ENCODE measurements at places on chromosomes 5 and 9. TPM values are rescaled to one million over a fixed set of nuclear protein-coding genes. Genes with fewer than 3 reads are reported as not detected.

Gene ADAMTSL2
- 18.0 TPM for total RNA-seq

Gene IL6ST
- total RNA-seq: 154 TPM

Gene ZDHHC11B
- total RNA-seq: 6.1 TPM

DNA sequence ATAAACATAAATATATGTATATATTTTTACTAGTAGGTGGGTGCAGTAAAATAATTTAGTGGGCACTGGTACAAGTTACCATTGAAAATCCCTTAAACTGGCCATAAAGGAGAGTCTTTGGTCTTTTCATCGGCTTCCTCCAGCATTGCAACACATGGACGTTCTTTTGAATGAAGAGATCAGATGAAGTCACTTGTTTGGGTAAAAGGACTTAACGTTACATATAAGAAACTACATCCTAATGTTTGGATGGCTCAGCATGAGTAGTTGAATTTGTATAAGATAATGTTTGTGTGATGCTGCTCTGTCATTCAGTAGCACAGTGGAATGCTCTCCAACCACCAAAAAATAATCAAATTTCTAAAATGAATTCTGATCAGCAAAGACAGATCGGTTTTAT is 31.6 kb downstream of the AFAP1L1 start:
- no peak for DNase-seq

GRCh38 chr5:165334201-165334600 is 1828.8 kb downstream of the MAT2B start:
- no peak for DNase-seq

GRCh38 chr9:2157277-2158110 is 142.3 kb downstream of the SMARCA2 start:
- no peak for DNase-seq

DNA sequence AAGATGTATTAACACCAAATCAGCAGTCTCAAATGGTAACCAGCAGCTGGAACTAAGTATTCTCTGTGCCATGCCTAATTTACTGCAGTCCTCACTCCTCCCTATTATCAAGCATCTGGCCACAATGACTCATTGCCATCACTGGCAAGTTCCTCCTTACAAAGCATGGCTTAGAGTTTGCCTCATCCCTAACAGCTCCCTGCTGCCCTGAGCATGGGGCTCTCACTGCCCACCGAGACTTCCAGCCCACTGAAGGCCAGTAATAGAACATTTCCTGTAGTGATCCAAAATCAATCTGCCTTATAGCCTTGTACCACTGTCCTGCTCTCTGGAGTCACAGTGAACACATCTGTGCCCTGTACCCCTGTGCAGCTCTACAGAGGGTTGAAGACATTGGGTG is 211.9 kb upstream of the TRIM32 start:
- no peak for DNase-seq

GRCh38 chr5:133314086-133314485 is 262.3 kb downstream of the HSPA4 start:
- no peak for DNase-seq

DNA sequence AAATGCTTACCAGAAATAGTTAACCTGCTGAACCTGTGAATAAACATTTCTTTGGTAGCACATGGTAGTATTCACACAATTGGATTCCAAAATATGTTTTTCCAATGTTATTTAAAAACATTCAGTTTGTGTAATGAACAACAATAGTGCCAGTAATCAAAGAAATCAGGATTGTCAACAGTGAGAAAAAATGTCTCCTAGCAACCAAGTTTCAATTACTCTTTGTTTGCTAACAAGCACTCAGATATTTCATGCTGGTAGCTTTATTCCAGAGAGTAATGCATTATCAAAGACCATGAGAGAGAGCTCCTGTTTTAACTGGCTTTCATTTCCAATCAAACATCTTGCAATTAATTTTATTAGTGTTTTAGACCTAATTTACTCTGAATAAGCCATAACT is 768.1 kb upstream of the GRAMD2B start:
- no peak for DNase-seq

DNA sequence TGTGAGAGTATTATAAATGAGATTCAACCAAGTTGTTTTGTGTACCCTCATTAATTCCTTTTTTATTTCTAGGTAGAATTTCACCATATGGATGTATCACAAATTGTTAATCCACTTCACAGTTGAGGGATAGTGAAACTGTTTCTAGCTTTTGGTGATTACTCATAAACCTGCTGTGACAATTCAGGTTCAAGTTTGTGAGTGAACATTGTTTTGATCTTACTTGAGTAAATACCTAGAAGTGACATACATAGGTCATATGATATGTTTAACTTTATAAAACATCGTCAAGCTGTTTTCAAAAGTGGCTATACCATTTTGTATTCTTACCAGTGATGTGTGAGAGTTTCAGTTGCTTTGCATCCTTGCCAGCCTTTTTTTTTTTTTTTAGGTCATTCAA is 112.9 kb downstream of the CAMK4 start:
- DNase-seq: no peak

GRCh38 chr9:121853617-121854395 is 202.4 kb downstream of the DAB2IP start:
- DNase-seq: no peak

DNA sequence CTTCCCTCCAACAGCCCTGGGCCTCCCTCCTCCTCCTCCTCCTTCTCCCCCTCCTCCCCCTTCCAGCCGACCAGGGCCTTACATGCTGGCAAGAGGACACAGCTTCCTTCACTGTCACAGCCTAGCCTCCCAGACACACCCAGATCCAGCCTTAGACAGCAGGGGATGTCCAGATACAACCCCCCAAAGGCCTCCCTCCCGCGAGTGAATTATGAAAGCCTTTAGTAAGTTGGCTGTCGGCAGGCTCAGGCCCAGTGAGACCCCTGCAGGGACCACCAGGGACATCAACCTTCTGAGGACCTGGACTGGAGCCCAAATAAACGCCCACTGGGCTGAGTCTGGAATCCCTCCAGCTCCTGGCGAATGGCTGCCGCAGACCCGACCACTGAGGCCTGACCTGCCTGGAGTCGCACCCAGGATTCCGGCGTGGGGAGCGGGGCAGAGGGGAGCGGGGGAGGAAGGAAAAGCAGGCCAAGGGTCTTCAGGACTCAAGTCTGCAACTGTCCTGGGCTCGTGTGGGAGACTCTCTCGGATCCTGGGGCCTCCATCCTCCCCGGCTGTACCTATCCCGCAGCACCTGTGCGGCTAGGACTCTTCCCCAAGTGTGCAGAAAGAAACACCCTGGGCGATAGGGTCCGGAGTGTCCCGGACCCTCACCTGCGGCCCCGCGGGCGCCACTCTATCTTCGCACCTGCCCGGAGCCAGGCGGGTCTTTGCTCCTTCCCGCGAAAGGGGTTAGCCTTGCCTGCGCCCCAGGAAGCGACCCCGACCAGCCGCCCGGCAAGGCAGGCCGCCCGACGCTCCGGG is 705 bp downstream of the SEPTIN8 start:
- no peak for DNase-seq

All from left lobe of liver (tissue), 2 donors.